Activated CD4-positive, alpha-beta T cell treated with anti-CD3 and anti-CD28 coated beads, Interleukin-2, amount 50 U/mL, for 48 hours (primary cell): ENCODE measurements at places on chromosomes 16 and 17.

- DNase-seq, result no peak
Measured at GRCh38 chr16:74556375-74556922, 50.5 kb downstream of the GLG1 start.

GRCh38 chr16:56270828-56271227 is 79.5 kb downstream of the GNAO1 start:
- DNase-seq, result no peak

GRCh38 chr16:78607022-78607421 is 507.6 kb downstream of the WWOX start:
- no peak for DNase-seq

DNA sequence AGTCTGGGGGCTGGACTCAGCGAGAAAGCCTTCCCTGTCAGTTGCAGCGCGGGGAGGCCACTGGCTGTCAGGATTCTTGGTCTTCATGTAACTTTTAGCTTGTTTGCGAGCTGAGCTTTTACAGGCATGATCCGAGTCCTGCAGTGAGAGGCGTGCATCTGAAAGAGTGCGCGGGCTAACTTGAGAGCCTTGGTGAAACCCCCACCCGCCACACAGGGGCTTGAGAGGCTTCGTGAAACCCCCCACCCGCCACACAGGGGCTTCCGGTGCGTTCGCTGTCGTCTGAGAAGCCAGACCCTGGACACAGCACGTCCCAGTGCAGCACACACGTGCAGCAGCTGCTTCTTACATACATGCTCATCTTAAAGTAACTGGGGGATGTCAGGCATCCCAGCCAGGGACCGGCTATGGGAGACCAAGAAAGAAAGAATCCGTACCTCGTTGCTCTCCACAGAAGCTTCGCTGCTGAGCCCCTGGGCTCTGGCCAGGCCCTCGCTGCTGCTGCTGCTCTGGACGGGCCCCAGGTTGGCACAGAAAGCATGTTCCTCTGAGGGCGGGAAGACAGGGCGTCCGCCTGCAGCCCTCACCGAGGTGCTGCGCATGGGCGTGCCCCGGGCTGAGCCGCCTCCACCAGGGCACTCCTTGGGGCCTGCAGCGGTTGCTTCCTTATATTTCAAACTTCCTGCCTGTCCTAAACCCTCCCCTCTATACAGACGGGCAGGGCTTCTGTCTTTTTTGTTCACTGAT is 7.8 kb downstream of the NUDT16L1 start:
- no peak for DNase-seq
